ENCODE measurements at places on chromosomes 6 and 20.

- DNase-seq: no peak
These were observed 121.4 kb upstream of the MAFB start for GRCh38 chr20:40810332-40811000.

GRCh38 chr20:37201827-37202162 lies 22.4 kb upstream of the MROH8 start:
- no peak for DNase-seq

DNA sequence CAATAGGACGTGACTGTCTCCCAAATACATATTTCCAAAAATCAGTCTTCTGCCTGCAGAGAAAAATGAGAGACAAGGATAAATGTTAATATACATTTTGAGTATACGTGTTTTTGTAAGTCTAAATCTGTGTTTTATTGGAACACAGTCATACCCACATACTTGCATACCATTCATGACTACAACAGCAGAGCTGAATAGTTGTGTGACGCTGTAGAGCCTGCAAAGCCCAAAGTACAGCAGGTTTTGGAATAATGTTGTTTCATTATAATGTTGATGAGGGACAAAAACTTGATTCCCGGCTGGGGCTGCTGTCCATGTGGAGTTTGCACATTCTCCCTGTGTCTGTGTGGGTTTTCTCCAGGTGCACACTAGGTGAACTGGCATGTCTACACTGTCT lies 23.8 kb upstream of the FBXO9 start:
- no peak for DNase-seq

DNA sequence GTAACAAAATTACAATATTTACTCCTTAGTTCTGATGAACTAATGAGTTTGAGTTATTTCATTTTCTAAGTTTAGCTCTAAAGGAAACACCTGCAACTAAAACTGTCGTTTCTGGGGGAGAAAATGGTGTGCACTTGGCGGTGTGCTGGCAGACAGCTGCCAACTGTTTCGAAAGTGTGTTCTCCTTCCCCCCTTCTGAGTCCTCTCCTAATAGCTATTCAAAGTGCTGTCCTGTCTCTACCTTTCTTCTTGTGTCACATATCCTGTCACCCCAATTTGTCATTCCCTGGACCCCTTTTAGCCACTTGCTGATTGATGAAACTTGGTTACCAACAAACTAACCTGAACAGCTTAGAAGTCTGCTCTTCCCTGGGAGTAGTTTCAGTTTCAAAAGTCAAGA lies 4.9 kb upstream of the UBE2J1 start:
- DNase-seq: no peak

DNA sequence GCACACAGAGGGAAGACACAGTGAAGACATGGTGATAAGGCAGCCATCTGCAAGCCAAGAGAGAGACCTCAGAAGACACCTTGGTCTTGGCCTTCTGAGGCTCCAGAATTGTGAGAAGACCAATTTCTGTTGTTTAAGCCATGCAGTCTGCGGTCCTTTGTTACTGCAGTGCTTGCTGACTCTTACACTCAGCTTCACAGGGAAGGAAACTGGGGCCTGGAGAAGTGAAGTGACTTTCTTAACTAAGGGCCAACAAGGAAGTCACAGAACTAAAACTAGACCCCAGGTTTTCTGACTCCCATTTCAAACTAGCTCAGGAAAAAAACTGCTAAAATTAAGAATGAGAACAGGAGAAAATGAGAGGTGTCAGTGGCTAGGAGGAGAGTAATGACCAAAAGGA lies 74.3 kb downstream of the TNFRSF21 start:
- DNase-seq: no peak

DNA sequence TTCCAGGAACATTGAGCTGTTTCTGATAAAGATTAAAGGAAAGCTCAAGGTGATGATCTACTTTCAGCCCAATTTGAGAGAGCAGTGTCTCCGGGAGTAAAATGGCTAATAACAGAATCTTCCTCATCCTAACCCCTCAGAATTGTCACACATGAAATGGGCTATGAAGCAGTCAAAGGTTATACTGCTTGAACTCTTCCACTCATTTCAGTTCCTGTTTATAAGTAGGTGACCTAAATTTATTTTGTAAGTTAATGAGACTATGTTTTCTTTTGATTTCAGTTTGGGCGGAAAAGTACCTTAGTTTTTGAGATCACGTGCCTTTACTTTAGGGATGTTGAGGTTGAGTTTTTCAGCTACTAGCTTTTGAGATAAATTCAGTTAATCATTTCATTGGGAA lies 47.2 kb downstream of the QKI start:
- no peak for DNase-seq

GRCh38 chr6:22132656-22133055 lies 164.2 kb downstream of the PRL start:
- DNase-seq: no peak

DNA sequence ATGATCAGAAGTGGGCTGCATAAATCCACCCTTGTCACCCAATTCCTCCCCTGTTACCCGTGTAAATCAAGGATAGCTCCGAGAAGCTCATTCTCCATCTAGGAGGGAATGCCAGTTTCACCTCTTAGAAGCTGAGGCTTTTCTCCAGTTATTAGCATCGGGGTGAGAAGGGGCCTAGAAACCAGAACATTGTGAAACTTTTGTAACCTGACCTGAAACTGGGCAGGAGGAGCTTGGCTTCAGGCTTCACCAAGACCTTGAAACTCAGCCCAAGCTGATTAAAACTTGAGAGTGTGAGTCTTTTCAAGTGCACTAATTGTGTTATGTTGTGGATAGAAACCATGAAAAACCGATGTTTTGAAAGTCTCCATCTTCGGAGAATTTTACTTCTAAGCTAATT lies 103.1 kb downstream of the BMP2 start:
- no peak for DNase-seq

DNA sequence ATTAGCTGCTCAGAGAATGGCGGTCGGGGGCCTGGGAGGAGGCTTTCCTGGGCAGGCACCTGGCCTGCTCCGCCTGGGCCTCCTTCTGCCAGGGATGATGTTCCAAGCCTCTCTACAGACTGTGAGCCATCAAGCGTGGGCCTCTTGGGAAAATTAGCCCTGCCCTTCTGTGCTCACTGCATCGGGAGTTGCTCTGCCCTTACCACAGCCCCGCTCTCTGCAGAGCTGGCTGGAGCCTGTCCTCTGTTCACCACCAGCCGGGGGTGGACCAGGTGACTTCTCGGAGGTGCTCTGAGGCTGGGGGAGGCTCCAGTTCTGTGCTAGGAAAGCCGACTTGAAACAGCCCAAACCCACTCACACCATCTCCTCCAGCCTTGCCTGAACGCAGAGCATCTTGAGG lies 24.2 kb downstream of the MDGA1 start:
- no peak for DNase-seq

Data from stimulated activated CD4-positive, alpha-beta T cell treated with anti-CD3 and anti-CD28 coated beads, TNF-alpha, amount 100 ng/mL, for 48 hours (primary cell).